T follicular helper cell (primary cell): ENCODE measurements at places on chromosomes 13 and 19.

- DNase-seq = no peak
Observed at GRCh38 chr19:29006057-29006735, 206.8 kb downstream of the UQCRFS1 start.

DNA sequence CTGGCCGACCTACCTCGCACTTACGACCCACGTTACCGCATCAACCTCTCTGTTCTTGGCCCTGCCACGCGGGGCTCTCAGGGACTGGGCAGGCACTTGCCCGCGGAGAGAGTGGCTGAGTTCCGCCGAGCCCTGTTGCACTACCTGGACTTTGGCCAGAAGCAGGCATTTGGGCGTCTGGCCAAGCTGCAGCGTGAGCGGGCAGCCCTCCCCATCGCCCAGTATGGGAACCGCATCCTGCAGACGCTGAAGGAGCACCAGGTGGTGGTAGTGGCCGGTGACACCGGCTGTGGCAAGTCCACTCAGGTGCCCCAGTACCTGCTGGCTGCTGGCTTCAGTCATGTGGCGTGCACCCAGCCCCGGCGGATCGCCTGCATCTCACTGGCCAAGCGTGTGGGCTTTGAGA lies 4.2 kb downstream of the DHX34 start:
- DNase-seq = no peak

- no peak for DNase-seq
Observed at GRCh38 chr13:20297181-20297580, 65.1 kb upstream of the GJB6 start.

DNA sequence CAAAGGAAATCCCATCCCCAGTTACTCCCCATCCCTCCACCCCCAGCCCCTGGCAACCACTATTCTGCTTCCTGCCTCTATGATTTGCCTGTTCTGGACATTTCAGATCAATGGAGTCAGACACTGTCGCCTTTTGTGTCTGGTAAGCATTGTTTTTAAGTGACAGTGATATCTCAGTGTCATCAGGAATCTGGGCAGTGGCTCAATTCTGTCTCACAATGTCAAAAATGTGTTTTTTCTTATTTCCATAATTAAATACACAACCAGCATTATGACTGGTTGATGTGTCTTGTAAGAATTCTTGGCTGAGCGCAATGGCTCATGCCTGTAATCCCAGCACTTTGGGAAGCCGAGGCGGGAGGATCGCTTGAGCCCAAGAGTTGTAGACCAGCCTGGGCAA lies 20.2 kb upstream of the PGLS start:
- no peak for DNase-seq

DNA sequence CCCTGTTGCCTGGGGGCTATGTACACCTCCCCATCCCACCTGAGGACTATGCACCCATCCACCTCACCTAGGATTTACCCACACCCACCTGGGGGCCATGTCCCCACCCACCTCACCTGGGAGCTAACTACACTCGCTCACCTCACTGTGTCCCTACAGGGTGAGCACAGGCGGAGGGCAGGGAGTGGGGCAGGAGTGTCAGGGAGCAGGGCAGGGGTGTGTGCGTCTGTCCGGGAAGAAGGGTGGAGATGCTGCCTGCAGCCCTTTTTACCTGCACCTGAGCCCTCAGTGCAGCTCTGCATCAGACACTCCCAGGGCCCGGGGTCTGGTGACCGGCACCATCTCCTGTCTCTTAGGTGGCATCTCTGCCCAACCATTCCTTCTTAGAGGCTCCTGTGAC lies 10.6 kb upstream of the CPAMD8 start:
- no peak for DNase-seq

GRCh38 chr19:33207040-33207620 lies 13.0 kb downstream of the LRP3 start:
- no peak for DNase-seq

DNA sequence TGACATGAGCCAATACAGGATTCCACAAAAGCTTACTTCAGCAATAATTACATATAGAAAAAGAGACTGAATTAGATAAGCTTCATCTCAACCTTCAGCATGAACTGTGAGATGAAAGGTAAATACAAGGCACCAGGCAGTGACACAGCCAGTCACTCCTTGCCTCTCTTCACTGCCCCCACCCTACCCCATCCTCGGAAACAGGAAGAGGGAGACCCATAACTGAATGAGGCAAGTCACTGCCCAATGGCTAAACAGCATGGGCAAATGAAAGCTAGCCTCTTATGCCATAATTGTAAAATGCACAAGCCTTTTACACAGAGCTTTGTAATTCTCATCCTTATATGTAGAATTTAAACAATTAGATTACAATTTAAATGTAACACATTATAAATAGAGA lies 1.7 kb downstream of the ZNF160 start:
- no peak for DNase-seq

DNA sequence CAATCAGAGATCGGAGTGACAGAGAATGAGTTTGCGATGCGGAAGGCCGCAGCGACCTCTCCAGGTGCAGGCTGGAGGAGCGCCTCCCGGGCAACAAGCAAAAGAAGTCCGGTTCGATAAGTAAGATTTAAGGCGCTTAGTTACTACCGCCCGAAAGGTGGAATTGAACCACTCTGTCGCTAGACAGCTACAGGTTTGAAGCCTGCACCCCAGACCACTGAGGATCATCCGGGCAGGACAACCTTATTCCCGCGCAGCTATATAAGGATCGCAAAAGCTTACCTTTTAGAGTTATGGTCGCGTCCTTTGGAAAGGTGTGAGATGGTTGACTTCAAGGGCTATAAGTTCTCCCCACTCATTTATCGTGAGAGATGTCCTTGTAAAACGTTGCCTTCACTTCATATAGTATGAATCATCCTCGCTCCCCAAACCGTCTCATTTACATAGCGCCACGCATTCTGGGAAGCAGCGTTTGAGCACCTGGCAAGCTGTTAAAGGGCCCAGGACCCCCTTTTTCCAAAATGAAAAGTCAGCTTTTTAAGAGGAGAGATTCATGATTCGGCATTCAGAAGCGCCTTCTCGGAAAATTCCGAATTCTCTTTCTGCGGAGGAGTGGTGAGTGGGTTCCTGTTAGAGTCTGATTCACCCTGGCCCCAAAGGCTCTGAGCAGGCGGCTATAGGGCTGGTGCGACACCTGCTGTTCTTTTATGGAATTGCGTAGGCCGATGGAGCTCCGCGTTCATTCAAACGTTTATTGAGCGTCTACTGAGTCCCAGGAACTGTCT lies 10.8 kb downstream of the FOSB start:
- peak; percentile 87 for DNase-seq

DNA sequence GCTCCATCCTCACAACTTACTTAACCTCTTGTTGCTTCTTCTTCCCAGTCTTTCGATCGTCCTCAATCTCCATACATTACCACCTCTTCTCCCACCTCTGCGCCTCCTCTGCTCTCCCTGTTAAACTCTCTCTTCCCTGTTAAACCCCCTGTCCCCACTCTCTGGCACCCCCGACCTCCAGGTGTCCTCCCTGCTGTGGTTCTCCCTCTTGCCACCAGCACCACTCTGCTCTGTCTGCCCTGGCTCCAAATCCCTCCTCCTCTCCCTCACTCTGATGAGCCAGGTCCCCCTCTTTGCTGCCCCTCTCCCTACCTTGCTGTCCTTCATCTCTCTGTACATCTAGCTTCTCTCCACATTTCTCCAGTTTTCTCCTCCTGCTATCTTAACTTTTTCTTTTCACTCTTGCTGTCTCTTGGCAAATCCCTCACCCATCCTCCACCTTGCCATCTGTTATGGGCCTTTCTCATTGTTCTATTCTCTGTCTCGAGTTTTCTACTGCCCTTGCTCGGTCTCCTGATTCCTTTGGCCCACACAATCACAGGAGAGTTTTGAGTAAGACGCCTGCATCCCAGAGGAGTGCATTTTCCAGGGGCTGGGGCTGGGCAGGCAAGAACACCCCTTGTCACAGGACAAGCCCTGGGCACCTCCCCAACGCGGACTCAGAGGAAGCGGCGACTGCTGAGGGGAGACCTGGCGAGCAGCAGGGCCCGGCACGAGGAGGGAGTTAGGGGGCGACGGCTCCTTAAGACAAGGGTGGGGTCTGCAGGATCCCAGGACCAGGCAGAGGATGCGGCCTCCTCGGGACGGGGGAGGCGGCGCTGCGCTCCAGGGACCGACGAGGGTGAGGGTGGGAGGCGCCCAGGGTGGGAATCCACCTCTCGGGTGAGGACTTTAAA lies 21.4 kb upstream of the ERVV-1 start:
- no peak for DNase-seq

DNA sequence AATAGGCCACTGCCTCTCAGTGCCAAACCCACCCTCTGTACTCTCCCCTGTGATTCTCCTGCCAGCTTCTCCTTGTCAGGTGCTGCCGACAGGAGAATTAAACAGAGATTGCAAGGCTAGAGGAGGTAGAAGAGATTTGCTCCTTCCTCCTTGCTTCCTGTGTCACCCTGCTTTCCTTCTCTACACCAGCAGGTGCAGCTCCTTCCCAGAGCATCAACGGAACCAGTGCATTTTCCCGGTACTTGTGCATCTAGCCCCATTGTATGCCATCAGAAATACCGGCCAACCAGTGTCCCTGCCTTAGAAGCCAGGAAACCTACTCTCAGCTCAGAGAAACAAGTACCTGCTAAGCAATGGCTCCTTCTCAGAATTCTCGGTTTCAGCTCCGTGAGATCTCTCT lies 253.2 kb downstream of the SUCLA2 start:
- no peak for DNase-seq

DNA sequence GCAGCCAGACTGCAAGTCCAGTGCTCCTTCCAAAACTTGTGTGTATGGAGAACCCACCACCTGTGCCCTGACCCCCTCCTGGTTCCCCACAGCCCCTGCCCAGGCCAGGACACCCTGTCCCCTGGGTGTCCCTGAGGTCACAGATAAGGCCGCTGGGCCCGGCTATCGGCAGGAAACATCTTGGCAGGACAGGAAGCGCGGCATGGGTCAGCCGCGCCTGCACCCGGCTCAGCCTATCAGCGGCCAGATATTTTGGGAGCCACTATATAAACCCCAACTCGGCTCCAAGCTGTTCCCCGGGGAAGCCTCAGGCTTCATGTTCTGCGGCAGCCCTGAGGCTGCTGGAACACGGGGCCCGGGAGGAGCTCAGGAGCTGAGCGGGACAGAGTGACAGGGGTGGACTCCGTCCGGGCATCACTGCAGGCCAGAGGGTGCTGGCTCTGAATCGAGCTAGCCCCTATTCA lies 60.8 kb downstream of the AP1M1 start:
- no peak for DNase-seq
